ENCODE measurements at places on chromosomes 13 and 19.

DNA sequence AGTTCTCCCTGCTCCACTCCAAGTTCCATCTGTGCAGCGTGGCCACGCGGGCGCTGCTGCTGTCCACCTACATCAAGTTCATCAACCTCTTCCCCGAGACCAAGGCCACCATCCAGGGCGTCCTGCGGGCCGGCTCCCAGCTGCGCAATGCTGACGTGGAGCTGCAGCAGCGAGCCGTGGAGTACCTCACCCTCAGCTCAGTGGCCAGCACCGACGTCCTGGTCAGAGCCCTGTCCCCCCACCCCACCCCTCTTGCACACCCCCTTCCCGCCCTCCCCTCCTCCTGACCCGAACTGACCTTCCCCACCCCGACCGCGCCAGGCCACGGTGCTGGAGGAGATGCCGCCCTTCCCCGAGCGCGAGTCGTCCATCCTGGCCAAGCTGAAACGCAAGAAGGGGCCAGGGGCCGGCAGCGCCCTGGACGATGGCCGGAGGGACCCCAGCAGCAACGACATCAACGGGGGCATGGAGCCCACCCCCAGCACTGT lies 11.6 kb downstream of the FUZ start:
- no peak for DNase-seq

DNA sequence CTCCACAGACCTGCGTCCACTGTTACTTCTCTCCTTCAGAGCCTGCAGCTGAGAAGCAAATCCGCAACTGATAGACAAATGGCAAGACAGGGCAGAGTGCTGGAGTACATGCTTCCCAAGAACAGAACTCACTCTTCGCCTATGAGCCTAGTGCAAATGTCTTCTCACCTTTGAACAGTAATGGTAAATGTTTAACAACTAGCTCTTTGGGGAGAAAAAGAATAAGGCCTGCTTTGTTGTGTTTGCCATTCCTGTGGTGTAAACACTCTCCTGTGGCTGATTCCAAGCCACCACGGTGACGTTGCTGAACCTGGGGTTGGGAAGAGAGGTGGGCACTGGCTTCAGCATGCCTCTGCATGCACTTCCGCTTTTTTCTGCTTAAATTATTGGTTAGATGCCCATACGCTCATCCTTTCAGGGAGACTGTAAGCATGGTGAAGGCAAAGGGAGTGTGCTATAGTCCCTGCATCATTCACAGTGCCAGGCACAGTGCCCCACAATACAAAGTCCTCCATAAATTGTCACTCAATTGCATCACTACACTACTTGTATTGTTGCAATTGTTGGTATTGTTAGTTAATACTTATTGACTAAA lies 28.1 kb upstream of the GTF3A start:
- DNase-seq, result no peak

GRCh38 chr13:28049215-28049614 lies 51.2 kb downstream of the FLT3 start:
- DNase-seq, result no peak

- DNase-seq, result no peak
These were observed 7.4 kb upstream of the ZSCAN5A start for GRCh38 chr19:56321989-56322440.

GRCh38 chr13:103289681-103290080 lies 223.5 kb upstream of the SLC10A2 start:
- no peak for DNase-seq

DNA sequence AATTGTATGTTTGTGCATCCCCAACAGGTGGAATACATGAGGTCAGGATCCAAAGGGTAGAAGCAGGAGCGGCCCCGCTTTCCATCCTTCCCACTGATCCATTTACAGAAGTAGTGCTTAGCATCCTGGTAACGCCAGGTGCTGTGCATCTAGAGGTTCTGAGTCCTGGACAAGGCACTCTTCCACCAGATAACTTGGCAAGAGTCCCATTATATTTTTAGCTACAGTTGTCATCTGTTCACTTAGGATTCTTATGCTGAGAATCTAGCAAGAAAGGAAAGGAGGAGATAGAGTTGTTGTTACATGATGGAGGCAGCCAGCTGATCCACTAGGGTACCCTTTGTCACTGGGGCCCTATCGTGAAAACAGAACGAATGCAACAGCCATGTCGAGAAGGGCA lies 389.5 kb upstream of the ZNF507 start:
- no peak for DNase-seq

- no peak for DNase-seq
These were observed 33.8 kb upstream of the MEDAG start for GRCh38 chr13:30872276-30872594.

GRCh38 chr19:18045307-18046050 lies 37.5 kb downstream of the ARRDC2 start:
- no peak for DNase-seq

DNA sequence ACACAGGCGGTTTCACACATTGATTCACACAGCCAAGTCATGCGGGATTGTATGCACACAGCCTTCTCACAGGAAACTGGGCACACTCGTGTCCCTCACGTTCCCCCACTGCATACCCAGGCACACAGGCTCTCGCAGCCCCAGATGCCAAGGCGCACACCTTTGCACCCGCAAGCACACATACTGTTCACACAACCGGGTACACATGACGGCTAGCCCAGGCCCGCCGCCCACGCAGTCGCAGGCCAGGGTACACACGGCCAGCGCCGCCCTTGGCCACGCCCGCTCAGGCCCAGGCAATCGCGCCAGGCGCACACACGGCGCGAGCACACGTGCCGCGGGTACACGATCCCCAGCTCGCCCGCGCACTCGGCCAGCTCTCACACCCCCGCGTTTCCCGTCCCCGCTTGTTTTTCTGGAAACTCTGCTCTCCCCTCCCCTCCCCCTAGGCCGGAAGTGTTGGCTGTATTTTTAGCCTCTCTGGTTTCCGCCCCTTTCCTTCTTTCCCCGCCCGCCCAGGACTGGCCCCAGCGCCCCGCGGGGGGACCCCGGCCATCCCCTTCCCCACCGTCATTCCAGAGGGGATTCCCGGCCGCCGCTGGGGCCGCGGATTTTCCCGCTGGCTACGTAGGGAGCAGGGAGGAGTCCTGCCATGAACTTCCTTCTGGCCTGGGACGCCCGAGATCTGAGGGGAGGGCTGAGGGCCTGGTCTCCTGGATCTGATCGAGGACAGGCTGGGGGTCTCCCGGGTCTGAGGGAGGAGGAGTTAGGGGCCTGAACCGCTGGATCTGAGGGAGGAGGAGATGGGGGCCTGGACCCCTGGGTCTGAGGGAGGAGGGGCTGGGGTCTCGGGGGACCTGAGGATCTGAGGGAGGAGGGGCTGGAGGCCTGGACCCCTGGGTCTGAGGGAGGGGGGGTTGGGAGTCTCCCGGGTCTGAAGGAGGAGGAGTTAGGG lies 4.0 kb upstream of the ZFP36 start:
- DNase-seq, result peak; percentile 70

DNA sequence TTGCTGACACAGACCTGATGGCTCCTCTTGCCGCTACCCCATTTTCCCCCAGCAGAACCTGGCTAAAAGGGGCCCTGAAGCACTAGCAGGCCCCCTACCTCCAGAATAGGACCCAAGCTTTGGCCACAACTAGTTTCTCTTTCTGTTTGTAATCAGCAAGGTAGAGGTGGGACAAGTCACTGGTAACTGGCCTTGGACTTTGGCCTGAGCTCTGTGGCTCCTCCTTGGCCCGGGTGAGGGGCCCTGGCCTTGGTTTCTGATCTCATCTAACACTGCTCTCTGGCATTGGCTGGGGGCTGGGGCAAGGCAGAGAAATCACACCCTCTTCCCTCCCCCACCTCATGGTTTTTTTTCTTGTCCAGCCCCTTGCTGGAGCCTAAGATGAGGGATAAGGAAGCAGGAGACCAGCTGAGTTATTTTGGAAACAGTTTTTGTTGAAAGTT lies 2.1 kb downstream of the CALM3 start:
- no peak for DNase-seq

DNA sequence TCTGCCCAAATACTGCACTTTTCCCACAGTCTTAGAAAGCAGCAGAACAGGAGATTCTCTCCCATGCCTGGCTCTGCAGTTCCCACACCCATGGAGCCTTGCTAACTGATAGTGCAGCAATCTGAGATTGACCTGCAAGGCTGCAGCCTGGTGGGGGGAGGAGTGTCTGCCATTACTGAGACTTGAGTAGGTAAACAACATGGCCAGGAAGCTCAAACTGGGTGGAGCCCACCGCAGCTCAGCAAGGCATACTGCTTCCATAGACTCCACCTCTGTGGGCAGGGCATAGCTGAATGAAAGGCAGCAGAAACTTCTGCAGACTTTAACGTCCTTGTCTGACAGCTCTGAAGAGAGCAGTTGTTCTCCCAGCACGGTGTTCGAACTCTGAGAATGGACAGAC lies 358.5 kb upstream of the PCDH9 start:
- DNase-seq, result no peak

GRCh38 chr19:16588824-16589577 lies 16.8 kb upstream of the SLC35E1 start:
- DNase-seq, result no peak

GRCh38 chr13:111210091-111210490 lies 95.0 kb downstream of the ARHGEF7 start:
- DNase-seq, result no peak

GRCh38 chr13:40231751-40232150 lies 434.7 kb downstream of the FOXO1 start:
- DNase-seq, result no peak

DNA sequence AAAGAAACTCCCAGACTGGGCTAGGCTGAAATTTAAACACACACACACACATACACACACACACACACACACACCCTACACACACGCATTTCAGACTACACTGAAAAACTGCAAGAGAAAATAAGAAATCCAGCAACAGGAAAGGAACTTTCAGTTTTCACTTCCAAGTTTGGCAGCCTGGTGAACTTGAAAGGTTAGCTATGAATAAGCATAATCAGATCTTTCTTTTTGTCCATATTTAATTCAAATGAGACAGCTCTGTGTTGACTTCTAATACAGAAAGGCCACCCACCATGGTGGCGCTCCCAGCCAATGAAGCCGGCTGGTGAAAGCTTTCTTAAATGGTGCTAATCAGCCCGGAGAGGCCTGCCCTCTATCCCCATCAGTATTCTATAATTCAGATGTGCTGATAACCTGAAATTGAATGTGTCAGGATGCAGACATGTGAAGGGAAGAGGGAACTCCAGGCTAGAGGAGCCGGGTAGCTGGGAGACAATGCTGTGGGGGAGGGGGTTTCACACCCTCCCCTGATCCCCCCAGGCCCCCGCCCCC lies 108.3 kb upstream of the ZNF536 start:
- no peak for DNase-seq

GRCh38 chr19:35642312-35642711 lies 767 bp downstream of the ETV2 start:
- no peak for DNase-seq

GRCh38 chr19:52584736-52585440 lies 14.8 kb downstream of the ZNF701 start:
- no peak for DNase-seq

GRCh38 chr19:6710273-6711077 lies 10.0 kb downstream of the C3 start:
- DNase-seq, result no peak

DNA sequence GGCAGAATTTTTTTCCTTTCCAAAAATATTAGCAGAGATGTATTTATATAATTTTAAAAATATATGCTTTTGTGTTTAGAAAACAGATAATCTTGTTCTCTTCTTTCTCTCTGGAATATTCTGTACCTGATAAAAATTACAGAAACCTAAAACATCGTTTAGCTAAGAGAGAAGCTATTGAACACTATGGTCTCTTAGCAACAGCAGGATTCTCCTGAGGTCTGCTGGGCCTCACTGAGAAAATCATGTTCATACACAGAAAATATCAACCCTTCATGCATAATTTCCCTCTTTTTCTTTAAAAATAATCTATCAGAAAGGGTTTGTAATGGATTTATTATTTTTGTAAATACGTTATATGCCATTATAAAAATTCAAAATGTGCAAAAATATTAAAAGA lies 242.2 kb downstream of the DCLK1 start:
- no peak for DNase-seq

- no peak for DNase-seq
These were observed 307.4 kb downstream of the DIAPH3 start for GRCh38 chr13:59856281-59856810.

DNA sequence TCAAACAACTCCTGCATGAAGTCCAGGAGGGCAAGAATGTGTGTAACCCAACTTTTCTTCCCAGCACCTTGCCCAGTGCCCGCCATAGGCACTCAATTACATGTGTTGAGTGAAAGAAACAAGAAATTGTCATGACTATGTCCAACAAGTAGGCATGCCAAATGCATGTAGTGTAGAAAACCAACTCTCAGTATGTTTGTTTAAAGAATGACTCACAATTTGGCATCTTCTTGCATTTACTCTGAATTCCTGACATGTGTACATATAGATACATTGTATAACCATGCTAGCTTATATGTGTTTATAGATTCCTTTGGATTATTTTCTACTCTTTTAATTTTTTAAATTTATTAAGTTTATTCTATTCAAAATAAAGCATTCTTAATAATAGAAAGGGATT lies 305.0 kb downstream of the EFNB2 start:
- peak; percentile 16 for DNase-seq

- no peak for DNase-seq
These were observed 299.0 kb downstream of the KLF12 start for GRCh38 chr13:73835138-73835721.

GRCh38 chr13:94717916-94718315 lies 5.6 kb upstream of the SOX21 start:
- DNase-seq, result no peak

DNA sequence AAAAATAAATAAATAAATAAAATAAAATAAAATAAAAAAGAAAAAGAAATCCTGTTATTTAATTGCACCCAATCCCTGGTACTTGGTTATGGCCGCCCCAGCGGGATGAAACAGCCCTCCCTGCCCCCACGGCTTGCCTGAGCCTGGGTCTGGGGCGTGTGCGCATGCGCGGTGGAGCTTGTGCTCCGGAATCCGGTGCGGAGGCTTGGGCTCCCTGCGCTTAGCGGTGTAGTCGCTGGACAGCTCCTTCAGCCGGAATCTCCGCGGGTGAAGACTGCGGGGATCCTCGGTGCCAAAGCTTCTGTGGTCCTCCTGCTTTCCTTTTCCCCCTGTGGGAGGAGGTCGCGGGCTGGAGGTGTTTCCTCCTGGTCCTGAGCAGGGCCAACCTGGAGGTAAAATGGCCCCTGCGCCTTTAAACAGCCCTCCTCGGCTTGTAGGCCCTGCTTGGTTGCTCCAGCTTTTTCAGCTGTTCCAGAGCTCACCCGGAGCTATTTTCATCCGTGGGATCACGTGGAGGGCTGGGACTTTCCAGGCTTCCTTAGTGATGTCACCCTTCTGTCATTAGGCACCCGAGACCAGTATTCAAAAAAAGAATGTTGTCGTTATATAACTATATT lies at the start of gene PLA2G4C:
Gene PLA2G4C (minus strand): TSS at position 468 of the 617 bp plus-strand sequence. CDS start 4,288 bp downstream, outside the sequence.
- peak; percentile 71 for DNase-seq

GRCh38 chr13:51801631-51802099 lies 2.3 kb downstream of the DHRS12 start:
- no peak for DNase-seq

DNA sequence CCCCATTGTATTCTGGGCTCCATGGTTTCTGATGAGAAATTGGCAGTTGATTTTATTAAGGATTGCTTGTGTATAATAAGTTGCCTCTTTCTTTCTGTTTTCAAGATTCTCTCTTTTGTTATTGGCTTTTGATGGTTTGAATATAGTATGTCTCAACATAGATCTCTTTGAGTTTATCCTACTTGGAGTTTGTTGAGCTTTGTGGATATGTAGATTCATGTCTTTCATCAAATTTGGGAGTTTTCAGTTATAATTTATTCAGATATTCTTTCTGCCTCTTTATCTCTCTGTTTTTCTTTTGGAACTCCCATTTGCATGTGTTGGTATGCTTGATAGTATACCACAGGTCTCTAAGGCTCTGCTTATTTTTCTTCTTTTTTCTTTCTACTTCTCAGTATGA lies 296.6 kb downstream of the ATP8A2 start:
- no peak for DNase-seq

All from amniotic stem cell (primary cell).